Fibroblast of villous mesenchyme (primary cell): ENCODE measurements at places on chromosomes 4 and X. TPM values are rescaled to one million over a fixed set of nuclear protein-coding genes. Genes with fewer than 3 reads are reported as not detected.

FGB gene
- not detected in 2 replicates for total RNA-seq

GRIA2 gene
- 1.9 TPM in 1 of 2 replicates, not detected in the other for total RNA-seq

CSN2 gene
- not detected in 2 replicates for total RNA-seq

PCDH11X gene
- under 0.01 TPM in 1 of 2 replicates, not detected in the other for total RNA-seq

FREM3 gene
- total RNA-seq = not detected in 2 replicates

SCLT1 gene
- total RNA-seq = 19.3 and 28.1 TPM in 2 replicates

UCP1 gene
- total RNA-seq = not detected in 2 replicates

HSPA4L gene
- total RNA-seq = 2.3 and 6.5 TPM in 2 replicates

TRIML2 gene
- 0.32 TPM in 1 of 2 replicates, not detected in the other for total RNA-seq

NEXMIF gene
- total RNA-seq = not detected in 2 replicates

ITGB1BP2 gene
- total RNA-seq = 3.5 and 6.5 TPM in 2 replicates

SLC9B2 gene
- total RNA-seq = 15.1 and 20.7 TPM in 2 replicates

FOXR2 gene
- total RNA-seq = not detected in 2 replicates

FGFR3 gene
- 0.32 and 0.86 TPM in 2 replicates for total RNA-seq

CPEB2 gene
- total RNA-seq = 16.4 and 38.9 TPM in 2 replicates

C4orf17 gene
- not detected in 2 replicates for total RNA-seq

SUPT20HL2 gene
- total RNA-seq = under 0.01 TPM in 1 of 2 replicates, not detected in the other

DCAF12L1 gene
- not detected in 2 replicates for total RNA-seq

FABP2 gene
- not detected in 2 replicates for total RNA-seq

RASGEF1B gene
- 0.32 TPM in 1 of 2 replicates, not detected in the other for total RNA-seq

TMEM156 gene
- under 0.01 TPM in 1 of 2 replicates, not detected in the other for total RNA-seq

CNKSR2 gene
- total RNA-seq = 1.9 and 4.7 TPM in 2 replicates

FAM236D gene
- not detected in 2 replicates for total RNA-seq

TMEM150C gene
- under 0.01 and 0.43 TPM in 2 replicates for total RNA-seq

MAGED4 gene
- total RNA-seq = 34.5 and 50.5 TPM in 2 replicates

SMR3B gene
- not detected in 2 replicates for total RNA-seq

SOWAHD gene
- 0.43 TPM in 1 of 2 replicates, not detected in the other for total RNA-seq

GRPR gene
- 0.32 and 0.43 TPM in 2 replicates for total RNA-seq

GJB1 gene
- total RNA-seq = not detected in 2 replicates

FAM53A gene
- 0.86 and 2.3 TPM in 2 replicates for total RNA-seq

ZFYVE28 gene
- 3.2 and 12.1 TPM in 2 replicates for total RNA-seq

CYBB gene
- total RNA-seq = under 0.01 and 0.32 TPM in 2 replicates

RS1 gene
- not detected in 2 replicates for total RNA-seq

RNF150 gene
- 12.2 and 16.4 TPM in 2 replicates for total RNA-seq

DUSP21 gene
- not detected in 2 replicates for total RNA-seq

SCML1 gene
- 5.8 and 12.5 TPM in 2 replicates for total RNA-seq

CLCN4 gene
- 1.3 and 2.3 TPM in 2 replicates for total RNA-seq

AADAT gene
- 3.9 TPM in 2 replicates for total RNA-seq

PPP4R3C gene
- total RNA-seq = not detected in 2 replicates

HSFX1 gene
- 0.43 and 0.64 TPM in 2 replicates for total RNA-seq

UCHL1 gene
- 488 and 579 TPM in 2 replicates for total RNA-seq

AREG gene
- total RNA-seq = under 0.01 TPM in 1 of 2 replicates, not detected in the other

LNX1 gene
- 0.43 and 1.3 TPM in 2 replicates for total RNA-seq

CCDC149 gene
- 6.1 and 8.6 TPM in 2 replicates for total RNA-seq

HOPX gene
- total RNA-seq = under 0.01 and 0.97 TPM in 2 replicates

RNF212 gene
- total RNA-seq = 2.9 and 3.0 TPM in 2 replicates

DACH2 gene
- under 0.01 and 0.32 TPM in 2 replicates for total RNA-seq

CT45A2 gene
- not detected in 2 replicates for total RNA-seq

MTNR1A gene
- not detected in 2 replicates for total RNA-seq

TMEM187 gene
- total RNA-seq = 5.2 and 7.1 TPM in 2 replicates

UGT2B7 gene
- total RNA-seq = not detected in 2 replicates

EPGN gene
- total RNA-seq = 0.32 and 0.43 TPM in 2 replicates

CLIC2 gene
- total RNA-seq = 1.3 and 2.6 TPM in 2 replicates

SLC49A3 gene
- 3.9 and 7.1 TPM in 2 replicates for total RNA-seq

ADGRG4 gene
- total RNA-seq = not detected in 2 replicates
